ENCODE measurements at places on chromosomes 11 and 22. TPM values are rescaled to one million over a fixed set of nuclear protein-coding genes. Genes with fewer than 3 reads are reported as not detected.

GRCh38 chr11:114848027-114848426 is 169.7 kb downstream of the NXPE2 start:
- DNase-seq = no peak

- DNase-seq = no peak
Observed at GRCh38 chr22:30880181-30880601, 88.4 kb downstream of the MORC2 start.

Gene LSP1
- 179 TPM for total RNA-seq

Gene GGTLC2
- not detected for total RNA-seq

All from thymus (tissue), 14 donors.